Neural crest cell (in vitro differentiated cells): ENCODE measurements at places on chromosomes 6 and 20.

DNA sequence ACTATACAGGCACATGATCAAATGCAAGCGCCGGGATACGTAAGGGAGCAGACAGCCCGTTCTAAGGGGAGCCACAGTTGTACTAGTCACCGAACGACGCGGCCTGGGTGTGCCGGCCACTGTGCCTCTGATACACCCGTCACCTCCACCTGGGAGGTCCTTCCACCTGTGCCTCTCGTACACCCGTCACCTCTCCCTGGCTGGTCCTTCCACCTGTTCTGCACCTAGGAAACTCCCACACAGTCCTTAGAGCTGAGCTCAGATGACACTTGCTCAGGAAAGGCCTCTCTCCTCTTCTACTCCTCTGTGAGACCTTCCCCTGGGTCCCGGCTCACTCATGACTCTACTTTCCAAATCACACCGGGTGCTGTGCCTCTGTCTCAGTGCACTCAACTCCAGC, 245.0 kb downstream of the TTLL2 start:
- no peak for DNase-seq

GRCh38 chr6:53476964-53477363, 67.9 kb downstream of the GCLC start:
- DNase-seq: no peak

DNA sequence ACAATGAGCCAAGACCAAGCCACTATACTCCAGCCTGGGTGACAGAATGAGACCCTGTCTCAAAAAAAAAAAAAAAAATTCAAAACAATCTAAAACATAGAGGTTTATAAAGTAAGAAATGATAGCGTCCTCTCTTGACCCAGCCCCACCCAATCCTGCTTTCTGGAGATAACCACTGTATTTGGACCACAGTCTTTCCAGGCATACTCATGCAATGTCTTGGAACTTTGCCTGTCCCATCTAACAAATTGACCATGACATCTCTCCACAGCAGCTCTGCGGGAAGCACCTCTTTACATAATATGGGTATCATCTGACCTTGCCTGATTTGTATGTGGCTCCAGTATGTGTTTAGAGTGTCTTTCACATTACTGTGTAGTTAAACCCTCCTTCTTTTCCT, 9.1 kb upstream of the SHLD1 start:
- no peak for DNase-seq

- no peak for DNase-seq
Measured at GRCh38 chr20:16397086-16397485, 176.2 kb downstream of the KIF16B start.

DNA sequence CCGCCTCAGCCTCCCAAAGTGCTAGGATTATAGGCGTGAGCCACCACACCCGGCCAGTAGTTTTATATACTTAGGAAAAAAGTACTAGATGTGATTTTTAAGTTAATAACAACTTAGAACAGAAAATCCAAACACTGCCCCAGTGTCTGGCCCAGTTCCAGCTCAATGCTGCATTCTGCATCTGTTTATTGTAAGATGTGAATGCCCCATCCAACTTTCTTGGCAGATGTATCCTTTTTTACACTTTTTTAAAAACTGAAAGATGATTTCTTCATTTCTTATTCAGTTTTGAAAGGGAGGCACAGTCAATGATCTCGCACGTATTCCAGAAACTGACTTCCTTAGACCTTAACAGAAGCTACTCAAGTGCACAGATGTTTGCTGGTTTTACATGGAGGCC, 85.6 kb upstream of the SRSF6 start:
- no peak for DNase-seq

DNA sequence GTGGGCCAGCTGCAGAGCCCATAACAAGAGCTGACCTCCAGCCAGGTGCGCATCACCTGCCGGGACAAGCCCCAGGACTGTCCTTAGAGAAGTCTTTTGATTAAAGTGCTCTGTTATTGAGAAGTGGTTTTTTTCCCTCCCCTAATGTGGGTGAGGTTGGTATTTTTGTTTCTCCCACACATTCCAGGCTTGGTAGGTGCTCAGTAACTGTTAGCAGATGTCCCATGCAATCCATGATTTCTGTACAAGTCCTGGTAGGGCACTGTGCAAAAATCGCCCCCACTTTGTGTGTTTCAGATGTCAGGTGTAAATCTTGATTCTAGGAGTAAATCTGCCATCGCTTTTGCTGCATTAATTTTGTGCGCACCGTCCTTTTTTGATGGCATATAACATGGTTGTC, 4.7 kb downstream of the FAM210B start:
- DNase-seq: no peak

DNA sequence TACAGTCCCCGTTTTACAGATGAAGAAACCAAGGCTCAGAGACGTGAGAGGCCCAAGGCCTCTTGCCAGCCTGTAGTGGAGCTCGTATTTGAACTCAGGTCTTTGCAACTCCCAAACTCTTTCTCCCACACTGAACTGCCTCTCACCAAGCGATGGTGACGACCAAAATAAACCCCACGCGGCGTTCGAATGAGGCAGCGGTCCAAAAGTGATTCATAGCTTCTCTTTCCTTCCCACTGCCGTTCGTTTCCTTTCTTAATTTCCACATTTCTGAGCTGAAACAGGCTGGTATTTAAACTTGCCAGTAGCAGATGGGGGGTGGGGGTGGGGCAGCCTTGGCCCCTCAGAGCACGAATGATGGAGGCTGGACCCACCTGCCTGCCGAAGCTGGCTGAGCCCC, 252.9 kb upstream of the KCNG1 start:
- no peak for DNase-seq

DNA sequence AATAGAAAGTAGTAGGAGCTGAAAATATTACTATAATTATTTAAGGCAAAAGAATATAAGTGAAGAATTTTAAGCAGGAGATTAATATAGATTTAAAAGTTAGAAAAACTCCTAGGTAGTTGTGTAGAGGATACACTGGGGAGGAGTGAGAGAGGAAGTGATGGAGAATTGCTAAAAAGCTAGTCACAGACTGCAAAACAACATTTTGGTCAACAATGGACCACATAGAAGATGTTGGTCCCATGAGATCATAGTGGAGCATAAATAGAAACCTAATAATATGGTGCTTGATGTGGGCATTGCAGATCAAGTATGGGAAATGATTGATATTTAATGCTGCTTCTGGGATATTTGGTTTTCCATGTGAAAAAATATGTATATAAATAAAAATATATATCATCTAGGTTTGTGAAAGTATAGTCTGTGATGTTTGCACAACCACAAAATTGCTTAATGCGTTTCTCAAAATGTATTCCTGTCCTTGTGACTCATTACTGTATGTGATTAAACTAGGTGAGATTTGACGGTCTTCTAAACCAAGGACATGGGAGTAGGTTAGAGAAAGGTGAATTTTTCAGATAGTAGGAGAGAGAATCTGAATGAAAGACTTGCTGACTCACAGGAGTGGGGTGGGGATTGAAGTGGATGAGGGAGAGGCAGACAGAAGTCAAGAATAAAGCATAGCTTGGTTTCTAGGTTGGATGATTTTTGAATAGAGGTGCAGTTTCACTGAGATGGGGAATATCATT, 174.0 kb downstream of the BCKDHB start:
- DNase-seq: no peak

GRCh38 chr6:132768051-132768517, 10.4 kb upstream of the VNN2 start:
- DNase-seq: peak; percentile 5

DNA sequence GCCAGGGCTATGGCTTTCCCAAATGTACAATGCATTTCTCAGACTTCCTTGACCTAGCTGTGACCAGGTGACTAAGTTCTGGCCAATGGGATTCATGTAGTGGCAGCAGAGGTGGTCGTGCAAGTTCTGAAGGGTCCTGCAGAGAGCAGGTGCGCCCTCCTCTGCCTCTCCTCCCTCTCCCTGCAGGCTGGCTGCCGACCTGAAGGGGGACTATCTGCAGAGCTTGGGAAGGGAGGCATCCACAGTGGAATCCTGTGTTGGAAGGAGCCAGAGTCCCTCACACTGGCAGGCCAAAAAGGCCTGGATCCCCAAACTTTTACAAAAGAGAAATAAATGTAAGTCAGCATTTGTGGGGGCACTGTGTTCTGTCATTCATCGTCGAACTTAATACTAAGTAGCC, 66.6 kb downstream of the CDH26 start:
- no peak for DNase-seq
